ENCODE measurements at places on chromosomes 5 and 9.

- no peak for DNase-seq
Observed at GRCh38 chr9:71368157-71368556, 246.7 kb upstream of the TRPM3 start.

DNA sequence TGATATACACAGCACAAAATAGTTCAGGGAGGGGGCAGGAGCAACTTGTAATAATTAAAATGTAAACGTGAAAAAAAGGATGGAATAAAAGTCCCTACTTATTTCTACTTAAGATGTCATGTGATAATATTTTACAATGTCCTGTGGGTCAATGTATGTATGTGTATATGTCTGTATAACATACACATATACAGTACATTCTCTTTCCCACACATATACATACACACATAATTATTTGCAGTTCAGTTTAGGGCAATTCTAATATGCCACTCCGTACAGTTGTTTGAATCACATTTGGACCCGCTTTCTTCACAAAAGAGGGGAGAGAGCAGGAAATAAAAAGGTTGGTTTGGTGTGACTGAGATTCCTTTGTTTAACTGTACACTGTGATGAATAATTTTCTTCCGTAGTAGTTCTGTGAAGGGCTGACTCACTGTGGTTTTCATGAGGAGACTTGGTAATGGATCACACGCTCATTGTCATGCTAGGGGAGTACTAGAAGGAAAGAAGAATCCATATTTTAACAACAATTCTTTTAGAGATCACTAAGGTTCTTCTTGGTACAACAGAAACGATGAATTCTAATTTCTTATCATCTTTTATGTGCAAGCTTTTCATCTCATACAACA lies 26.2 kb upstream of the ACOT12 start:
- no peak for DNase-seq

DNA sequence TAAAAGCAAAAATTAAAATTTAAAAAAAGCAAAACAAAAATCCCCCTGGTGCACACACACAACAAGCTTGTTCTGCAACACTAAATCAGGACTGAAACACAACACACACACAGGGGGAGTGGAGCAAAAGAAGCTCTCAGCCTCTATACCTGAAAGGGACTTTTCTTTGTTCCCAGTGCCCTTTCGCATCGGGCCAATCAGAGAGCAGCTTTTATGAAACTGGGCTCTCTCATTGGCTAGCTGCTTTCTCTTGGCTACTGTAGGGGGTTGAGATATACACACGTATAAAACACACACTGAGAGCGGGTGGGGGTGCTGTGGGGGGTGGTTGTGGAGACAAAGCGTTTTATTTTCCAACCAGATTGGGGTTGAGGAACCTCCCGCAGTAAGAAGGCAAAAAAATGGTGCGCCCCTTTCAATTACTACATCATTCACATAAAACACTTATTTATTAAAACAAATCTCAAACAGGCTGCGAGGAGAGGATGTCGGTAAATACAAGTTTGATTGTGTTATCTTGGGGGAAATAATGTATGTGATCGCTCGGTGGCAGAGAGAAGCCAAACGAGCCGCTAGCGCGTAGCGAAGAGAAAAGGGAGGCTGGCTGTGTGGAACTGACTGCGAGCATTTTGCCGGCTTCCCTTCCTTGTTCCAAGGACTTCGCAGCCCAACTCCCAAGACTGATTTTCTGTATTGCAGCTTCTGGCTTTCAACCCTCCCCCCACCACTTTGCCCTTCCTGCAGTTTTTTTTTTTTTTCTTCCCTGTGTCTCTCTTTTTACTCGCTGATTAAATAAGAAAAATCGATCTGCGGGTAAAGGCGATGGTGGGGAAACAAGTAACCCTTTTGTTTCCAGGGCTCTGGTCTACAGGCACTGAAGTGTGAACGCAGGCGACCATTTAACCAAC lies 2.5 kb upstream of the ZNF608 start:
- DNase-seq, result no peak

DNA sequence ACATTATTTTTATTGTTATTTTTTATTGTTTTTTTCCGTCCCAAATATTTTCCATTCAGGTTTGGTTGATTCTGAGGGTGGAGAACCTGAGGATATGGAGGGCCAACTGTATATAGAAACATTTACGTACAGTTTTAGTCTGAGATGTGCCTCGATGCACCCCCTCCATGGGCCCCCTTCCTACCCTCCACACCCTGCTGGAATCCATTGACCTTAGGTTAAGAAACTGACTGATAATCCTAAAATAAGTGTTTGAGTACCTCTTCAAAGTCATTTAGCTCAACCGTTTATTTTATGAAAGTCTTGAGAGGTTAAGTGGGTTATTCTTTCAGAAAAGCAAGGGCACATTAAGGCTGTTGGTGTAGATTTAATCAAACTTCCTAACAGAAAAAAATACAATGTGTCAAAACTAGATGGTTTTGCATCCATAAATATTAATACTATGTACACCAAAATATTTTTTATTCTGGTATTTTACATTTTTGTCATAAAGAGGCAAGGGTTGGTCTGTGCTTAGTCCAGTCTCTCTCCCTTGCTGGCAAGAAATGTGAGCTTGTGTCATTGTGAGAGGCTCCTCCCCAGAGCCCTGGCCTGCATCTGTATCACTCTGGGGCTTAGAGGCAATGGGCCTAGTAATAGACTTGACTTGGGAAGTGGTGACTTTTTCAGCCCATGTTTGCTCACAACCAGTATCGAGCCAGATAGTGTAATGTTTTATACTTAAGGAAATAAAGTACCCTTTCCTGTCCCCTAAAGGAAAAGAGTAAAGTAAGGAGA lies 15.7 kb downstream of the MTRR start:
- DNase-seq, result no peak

GRCh38 chr9:122346478-122347347 lies 24.1 kb upstream of the PTGS1 start:
- DNase-seq, result no peak

- no peak for DNase-seq
Observed at GRCh38 chr5:69149676-69150010, 17.3 kb upstream of the CCNB1 start.

GRCh38 chr5:80659106-80659505 lies 4.3 kb upstream of the DHFR start:
- no peak for DNase-seq

GRCh38 chr5:18095061-18095460 lies 460.8 kb downstream of the TAF11L14 start:
- no peak for DNase-seq

- DNase-seq, result no peak
Observed at GRCh38 chr5:142680605-142681259, 5.2 kb downstream of the FGF1 start.

- DNase-seq, result no peak
Observed at GRCh38 chr9:126515873-126516505, 97.7 kb upstream of the LMX1B start.

DNA sequence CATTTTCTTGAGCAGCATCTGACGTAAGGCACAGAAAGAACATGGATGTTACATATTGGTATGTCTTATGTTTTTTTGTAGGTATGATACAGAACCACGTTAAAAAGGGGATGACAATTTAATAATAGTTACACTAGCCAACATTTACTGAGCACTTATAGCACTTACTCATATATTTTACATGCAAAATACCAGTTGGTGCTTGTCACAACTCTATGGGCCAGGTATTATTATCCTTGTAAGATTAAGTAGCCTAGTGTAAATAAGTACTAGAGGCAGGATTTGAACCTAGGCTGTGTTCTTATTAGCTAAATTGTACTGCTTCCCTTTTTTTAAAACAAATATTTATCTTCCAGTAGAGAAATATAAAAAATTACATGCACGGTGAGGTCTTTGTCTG lies 83.5 kb downstream of the RANBP17 start:
- DNase-seq, result no peak

- DNase-seq, result no peak
Observed at GRCh38 chr9:123401879-123402513, 46.0 kb downstream of the CRB2 start.

DNA sequence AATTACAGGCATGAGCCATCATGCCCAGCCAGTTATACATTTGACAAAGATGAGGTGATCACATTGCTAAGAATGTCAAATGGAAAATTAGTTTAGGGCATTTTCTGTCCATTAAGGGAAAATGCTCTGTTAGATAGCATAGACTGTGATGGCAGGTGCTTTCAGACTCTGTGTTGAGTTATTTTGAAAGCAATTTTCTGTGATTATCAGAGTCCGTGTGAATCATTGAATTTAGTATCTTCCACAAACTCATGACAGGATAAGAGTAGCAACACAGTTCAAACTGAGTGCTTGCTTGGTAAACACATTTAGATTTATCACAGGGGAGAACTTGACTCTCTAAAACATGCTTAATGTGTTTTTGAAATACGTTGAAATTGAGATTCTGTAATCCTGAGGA lies 69.0 kb downstream of the GAPVD1 start:
- DNase-seq, result no peak

GRCh38 chr5:151215546-151215880 lies 8.4 kb downstream of the CCDC69 start:
- DNase-seq, result no peak

Data from stimulated activated CD8-positive, alpha-beta memory T cell treated with anti-CD3 and anti-CD28 coated beads, Interleukin-12 subunit alpha, Interleukin-12 subunit beta, amount 100 ng/mL, for 1 hour (primary cell).